ENCODE measurements at places on chromosomes 2 and 18.

DNA sequence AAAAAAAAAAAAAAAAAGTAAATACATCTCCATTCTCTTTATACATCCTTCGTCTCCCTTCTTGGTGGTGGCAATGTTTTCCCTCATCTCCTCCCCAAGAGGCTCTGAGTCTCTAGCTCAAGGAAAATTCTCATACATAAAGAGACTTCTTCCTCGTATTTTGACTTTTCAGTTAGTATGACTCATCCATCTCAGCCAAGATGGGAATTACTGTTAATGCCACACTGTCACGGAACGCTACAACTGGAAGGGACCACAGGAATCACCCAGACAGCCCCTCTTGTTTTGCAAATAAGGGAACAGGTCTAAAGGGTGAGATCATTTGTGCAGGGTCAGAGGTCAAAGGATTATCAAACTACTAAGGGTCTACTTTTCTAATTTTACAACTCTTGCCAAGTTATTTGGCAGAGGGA lies 19.5 kb downstream of the NFE2L2 start:
- no peak for DNase-seq

- DNase-seq, result no peak
These were observed 8.7 kb downstream of the PHOSPHO2 start for GRCh38 chr2:169702996-169703395.

DNA sequence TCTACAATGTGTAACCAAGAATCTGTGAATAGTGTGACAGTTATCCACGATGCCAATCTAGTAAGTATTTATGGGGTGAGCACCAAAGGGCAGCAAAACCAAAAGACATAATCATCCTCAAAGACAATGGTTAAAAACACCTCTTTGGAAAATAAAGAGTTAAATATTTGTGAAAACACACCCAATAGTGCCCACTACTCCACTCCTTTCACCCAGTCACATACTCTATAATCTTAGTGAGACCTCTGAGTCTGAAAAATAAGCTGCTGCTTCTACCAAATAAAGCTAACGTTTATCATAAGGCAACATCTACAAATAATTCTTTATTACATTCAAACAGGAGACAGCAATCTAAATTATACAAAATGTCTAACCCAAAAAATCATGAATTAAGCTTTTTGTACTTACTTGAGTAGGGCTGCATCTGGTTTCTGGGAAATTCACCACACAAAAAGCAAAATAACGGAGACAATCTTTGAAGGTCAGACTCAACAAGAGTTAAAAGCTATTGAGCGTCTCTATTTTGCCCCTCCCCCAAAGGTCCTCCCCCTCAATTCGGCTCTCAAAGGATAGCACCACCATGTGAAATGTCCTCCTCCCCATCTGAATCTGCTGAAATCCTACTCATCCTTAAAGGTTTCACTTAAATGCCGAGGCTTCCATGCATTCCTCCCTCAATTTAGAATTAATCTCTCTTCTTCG lies 2.0 kb downstream of the RAPH1 start:
- no peak for DNase-seq

DNA sequence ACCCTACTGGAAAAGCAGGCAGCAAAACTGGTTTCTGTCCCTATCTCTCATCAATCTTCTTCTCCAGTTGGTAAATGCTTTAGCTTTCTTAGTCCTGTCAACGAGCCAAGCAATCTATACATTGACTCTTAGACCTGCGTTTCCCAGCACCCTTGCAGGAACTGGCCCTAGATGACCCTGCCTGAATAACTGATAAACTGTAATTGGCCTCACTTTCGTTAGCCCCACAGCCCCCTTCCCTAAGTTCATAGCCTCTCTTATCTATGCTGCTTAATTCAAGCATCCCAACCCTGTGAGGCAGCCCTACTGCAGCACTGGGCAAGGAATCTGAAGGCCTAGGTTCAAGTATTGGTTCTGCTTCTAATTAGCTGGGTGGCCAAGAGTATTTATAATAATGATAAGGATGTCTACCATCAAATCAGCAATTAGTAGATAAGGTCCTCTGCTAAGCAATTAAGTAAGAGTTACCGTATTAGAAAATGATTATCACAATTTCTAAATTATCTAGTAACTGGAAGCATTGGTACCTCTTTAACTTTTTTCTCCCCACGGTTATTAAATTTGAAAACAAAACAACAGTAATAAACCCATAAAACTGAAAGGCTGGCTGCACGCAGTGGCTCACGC lies 86.4 kb upstream of the RMDN2 start:
- no peak for DNase-seq

DNA sequence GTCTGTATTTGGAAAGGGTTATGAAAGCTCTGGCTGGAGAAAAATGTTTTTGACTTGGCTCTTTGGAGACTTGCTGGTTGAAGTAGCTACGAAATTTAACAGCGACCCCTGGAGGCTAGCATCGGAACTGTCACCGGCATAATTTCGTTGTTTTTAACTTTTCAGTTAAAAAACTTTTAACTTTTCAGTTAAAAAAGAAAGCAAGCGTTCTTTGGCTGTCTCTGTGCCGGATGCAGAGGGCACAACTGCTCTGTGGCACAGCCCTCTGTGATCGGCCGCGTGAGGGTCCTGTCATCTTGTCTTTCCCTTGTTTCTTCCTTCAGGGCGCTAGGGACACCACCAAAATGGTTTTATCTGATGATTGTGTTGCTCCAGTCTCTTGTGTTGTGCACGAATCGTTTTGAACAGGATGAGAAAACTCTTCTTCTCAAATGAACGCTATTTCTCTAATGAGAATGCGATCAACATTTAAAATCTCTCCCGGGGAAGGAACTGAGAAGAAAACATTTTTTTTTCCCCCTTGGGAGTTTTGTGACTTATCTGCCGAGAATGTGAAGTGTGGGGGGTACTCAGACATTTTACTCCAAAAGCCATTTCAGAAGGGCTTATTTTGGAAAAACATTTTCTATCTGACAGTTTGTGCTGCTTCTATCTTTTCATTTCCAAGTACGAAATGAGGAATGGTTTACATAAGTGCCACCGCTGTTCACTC lies 57.1 kb downstream of the ADCYAP1 start:
- no peak for DNase-seq

GRCh38 chr2:171406044-171406443 lies 27.7 kb downstream of the METTL8 start:
- no peak for DNase-seq

DNA sequence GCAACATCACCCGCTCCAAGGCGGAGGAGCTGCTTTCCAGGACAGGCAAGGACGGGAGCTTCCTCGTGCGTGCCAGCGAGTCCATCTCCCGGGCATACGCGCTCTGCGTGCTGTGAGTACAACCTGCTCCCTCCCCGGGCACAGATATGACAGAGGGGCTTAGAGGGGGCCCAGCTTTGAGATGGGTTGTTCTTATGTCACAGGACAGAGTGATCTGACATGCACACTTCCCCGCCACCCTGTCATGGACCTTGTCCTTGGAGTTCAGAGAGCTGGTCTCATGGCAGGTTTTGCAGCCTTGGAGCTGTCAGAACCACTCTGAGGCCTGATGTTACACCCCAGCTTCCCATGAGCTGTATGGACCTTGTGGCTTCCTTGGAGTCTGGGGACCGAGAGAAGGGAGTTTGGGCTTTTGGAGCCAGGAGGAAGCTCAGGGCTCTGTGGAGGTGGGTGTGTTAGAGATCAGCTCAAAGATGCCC lies 398 bp downstream of the INPP5D start:
- DNase-seq, result no peak
